ENCODE measurements at places on chromosomes 6 and 20. TPM values are rescaled to one million over a fixed set of nuclear protein-coding genes. Genes with fewer than 3 reads are reported as not detected.

GRCh38 chr6:16179063-16179462 is 50.2 kb downstream of the MYLIP start:
- no peak for DNase-seq

DNA sequence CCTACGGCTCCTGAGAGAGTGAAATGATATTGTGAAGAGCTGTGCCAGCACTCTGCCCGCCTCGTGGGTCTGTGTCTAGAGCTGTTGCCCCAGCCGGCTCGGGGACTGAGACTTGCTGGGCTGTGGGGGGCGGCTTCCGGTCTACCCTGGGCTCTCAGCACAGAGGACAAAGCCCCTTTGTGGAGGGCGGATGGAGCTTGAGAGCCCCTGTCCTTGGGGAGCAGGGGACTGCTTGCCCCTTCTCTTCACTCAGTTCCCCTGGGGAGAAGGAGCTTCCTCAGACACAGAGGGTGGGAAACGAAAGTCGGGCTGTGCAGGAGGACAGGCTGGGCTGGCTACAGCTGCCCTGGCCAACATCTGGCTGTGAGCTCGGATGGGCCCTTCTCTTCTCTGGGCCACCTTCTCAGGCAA is 11.0 kb downstream of the SRC start:
- DNase-seq, result no peak

DNA sequence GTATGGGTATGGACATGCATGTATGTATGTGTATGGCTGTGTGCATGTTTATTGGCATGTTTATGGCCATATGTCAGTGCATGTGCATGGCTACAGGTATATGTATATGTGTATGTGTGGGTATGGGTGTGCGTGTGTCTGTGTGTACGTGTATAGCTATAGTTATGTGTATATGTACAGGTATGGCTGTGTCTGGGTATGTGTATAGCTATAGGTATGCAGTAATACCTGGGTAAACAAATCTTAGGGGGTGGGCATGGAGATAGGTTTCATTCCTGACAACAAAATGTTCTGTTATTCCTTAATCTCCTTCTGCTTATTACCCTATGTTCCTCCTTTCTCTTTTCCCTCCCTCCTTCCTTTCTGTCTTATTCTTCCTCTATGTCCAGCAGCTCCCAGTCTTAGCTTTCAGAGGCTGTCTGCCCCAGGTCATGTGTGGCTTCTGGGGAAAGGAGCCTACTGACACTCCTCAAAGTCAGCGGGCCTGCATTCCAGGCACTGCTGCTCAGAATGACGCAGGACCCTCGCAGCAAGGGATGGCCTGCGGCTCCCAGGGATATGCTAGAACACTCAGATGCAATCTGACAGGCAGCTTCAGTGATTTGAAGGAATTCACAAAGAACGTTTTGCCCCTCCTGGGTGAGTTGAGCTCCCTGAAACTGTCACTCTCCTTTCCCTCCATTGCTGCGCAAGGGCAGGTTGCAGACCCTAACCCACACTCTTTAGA is 139.3 kb upstream of the PHACTR1 start:
- no peak for DNase-seq

DNA sequence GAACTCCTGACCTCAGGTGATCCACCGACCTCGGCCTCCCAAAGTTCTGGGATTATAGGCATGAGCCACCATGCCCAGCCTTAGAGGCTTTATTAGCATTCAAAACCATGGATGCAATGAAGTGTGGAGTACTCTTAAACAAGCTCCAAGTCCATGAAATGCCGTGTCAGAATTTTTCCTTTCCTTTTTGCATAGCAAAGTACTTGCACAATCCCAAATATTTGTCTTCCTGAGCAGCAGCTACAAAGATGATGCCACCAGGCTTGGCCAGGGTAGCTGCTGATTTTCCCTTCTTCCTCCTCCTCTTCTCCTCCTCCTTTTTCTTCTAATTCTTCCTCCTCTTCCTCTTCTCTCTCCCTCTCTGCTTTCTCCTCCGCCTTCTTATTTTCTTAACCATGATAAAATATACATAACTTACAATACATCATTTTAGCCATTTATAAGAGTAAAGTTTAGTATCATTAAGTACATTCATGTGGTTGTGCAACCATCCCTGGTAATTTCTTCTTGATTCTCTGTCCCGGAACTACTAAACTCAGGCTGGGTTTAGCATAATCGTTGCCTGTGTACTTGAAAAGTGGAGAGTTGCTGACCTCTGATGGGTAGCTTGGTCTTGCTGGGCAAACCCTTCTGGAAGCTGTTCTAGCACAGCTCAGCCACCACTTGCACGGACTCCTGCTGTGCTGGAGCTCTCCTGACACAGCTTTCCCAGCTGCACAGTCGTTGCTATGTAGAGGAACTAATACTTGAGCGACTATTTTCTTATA is 20.3 kb downstream of the MUCL3 start:
- no peak for DNase-seq

GRCh38 chr20:36491901-36492617 is 49.3 kb upstream of the MYL9 start:
- no peak for DNase-seq

C2 gene
- total RNA-seq, result 6.1 TPM
